Pulmonary artery endothelial cell (primary cell): ENCODE measurements at places on chromosomes 5 and 9. TPM values are rescaled to one million over a fixed set of nuclear protein-coding genes. Genes with fewer than 3 reads are reported as not detected.

DNA sequence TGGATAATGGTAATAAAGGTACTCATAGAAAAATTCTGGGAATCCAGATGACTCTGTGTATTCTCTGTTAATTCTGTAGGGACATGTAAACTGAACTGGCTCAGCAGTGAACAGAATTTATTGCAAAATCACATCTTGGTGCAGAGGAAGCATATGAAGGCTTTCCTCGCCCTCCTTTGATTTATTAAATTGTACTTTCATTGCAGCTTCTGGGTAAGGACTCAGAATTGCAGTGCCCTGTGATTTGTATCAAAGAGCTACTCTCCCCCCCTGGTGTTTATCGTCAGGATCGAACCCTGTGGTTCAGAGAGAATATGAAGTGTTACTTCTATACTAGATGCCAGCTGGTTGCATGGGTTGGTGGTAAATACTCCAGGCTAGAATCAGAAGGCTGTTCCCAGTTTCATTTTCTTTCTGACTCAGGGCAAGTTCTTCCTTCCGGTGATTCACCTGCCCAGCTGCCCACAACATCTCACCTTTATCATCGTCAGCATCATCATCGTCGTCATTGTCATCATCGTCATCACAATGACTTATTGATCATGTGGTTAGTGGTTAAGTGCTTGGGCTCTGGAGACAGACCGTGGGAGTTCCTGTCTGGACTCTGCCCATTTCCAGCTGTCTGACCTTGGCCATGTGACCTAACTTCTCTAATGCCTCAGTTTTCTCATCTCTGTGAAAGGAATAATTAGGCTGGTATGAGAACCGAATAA, 238.8 kb downstream of the ARHGAP26 start:
- DNase-seq = no peak

DNA sequence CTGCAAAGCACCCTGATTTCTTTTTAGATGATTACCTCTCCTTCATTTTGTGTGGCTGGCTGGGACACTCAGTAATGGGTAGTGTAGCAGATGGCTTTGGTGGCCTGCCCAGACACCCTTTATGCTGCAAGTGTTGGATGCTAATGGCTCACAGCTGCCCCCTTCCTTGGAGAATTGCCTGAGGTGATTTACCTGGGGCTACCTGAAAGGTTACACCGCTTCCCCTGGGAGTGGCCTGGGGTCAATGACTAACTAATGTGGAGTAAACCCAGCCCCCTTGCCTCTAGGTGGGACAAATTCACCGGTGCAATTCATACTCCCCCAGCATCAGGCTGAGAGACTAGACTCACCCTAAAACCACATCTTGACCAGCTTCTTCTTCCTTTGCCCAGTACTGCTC, 23.5 kb upstream of the HAND1 start:
- no peak for DNase-seq

The TRPM3 gene
- 0.99 and 2.9 TPM in 2 replicates for total RNA-seq

- DNase-seq = no peak
Observed at GRCh38 chr5:167642779-167643517, 648.5 kb upstream of the WWC1 start.

DNA sequence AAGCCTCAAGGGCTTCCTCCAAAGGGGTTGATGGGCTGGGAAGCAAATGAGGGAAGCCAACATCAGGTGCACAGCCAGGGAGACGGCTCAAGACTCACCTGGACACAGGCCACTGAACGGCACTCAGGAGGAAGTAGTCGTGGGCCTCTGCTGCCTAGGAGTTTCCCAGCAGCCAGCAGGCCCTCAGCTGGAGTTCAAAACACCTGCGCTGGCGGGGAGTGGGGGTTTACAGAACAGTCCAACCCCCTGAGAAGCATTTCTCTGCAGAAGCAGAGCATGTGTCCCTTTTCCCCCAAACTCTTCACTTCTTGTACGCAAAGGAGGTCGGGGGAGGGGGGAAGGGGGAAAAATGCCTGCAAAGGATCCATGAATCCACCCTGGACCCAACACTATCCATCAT, 2.3 kb downstream of the WHRN start:
- DNase-seq = no peak

The PCDHA7 gene
- total RNA-seq = 0.25 and 0.33 TPM in 2 replicates

- no peak for DNase-seq
Observed at GRCh38 chr9:21803649-21804048, 1.2 kb downstream of the MTAP start.

- DNase-seq = no peak
Observed at GRCh38 chr5:179309751-179310320, 35.4 kb downstream of the ADAMTS2 start.

GRCh38 chr9:89360465-89360864, 42.2 kb downstream of the SECISBP2 start:
- no peak for DNase-seq

DNA sequence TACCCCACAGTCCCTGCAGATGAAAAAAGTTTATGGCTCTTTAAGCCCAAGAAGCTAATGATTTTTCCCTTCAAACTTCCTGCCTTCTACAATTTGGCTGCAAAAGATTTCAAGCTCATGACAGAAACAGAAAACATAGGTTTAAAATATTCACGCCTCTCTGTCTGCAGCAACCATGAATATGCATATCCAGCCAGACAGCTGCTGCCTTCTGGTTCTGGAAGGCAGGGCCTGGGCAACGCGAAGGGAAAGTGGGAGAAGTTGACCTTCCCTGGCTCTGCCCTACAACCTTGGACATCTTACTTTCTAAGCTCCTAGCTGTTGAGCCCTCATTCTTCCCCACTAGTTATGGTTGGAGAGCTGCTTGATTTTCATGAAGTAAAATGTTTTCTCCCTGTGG, 64.8 kb upstream of the CLINT1 start:
- DNase-seq = no peak

- no peak for DNase-seq
Observed at GRCh38 chr5:95996904-95997723, 35.5 kb upstream of the ELL2 start.

The TCOF1 gene
- 20.0 and 41.1 TPM in 2 replicates for total RNA-seq

DNA sequence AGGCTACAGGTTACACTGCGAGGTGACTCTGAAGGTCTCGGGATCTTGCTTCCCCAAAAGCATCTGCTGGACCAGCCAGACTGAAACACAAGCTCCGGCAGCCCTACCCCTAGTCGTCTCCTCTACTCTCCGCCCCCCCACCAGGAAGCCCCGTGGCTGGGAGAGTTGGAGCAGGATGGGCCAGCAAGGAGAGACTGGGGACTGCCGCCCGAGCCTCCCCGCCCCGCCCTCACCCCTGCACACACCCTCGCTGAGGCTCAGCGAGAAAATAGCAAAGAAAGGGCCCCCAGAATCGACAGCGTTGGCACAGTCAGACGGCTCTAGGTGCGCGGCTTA, 1.3 kb downstream of the TRIM7 start:
- DNase-seq = no peak

The GABRB2 gene
- total RNA-seq = not detected in 2 replicates

DNA sequence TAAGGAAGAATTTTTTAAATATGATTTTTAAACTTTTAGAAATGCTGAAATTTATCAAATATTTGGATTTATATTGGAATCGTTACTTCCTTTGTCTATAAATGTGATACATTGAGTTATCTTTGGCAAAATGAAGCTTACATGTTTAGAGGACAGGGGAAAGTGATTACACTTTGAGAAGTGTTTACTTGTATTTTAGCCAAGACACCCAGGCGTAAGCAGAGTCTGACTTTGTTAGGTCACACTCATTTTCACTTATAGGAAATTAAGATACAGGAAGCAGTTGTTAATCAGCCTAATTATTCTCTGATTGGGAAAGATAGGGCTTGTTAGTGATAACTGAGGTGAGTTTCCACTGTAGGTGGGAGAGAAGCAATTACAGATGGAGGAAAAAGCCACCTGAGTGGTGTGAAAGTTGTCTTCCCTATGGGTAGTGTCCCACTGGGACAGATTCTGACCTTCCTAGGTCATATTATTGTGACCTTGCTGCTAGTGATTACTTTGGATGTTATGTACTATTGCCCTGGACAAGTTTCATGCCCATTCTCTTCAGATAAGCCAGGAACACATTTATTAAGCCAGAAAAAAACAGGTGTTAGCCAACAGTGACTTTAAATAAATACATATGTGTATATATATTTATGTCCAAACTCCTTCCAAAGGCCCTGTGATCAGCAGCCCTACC, 88.7 kb downstream of the UHRF2 start:
- no peak for DNase-seq

GRCh38 chr9:69485466-69485865, 160.5 kb downstream of the ENTREP1 start:
- no peak for DNase-seq

The GFI1B gene
- total RNA-seq = not detected in 2 replicates

GRCh38 chr5:32165-32564, 59.8 kb upstream of the PLEKHG4B start:
- no peak for DNase-seq

DNA sequence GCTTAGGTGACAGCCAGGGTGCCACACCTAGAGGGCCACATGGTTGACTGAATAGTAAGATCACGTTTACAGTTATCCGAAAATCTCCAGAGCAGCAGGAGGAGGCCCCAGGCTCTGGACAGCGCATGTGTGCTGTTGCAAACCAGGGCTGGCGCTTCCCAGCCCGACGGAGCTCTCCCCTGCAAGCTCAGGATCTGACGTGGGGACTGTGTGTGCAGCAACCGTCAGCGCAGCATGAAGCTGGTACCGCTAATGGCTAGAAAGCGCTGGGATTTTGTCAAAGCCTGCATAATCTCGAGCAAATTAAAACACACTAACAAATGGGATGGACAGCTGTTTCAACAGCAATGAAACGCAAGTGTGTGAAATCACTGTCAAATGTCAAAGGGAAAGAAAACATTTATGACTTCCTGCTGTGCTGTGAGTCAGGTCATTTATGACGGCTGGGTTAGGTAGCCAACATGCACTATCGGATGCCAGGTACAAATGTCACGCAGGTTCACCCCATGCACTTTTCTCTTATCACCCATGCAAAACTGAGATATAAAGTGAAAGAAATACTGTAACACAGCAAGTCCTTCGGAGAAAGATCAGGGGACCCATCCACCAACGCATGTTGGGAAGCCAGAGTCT, 7.5 kb downstream of the SURF4 start:
- no peak for DNase-seq

DNA sequence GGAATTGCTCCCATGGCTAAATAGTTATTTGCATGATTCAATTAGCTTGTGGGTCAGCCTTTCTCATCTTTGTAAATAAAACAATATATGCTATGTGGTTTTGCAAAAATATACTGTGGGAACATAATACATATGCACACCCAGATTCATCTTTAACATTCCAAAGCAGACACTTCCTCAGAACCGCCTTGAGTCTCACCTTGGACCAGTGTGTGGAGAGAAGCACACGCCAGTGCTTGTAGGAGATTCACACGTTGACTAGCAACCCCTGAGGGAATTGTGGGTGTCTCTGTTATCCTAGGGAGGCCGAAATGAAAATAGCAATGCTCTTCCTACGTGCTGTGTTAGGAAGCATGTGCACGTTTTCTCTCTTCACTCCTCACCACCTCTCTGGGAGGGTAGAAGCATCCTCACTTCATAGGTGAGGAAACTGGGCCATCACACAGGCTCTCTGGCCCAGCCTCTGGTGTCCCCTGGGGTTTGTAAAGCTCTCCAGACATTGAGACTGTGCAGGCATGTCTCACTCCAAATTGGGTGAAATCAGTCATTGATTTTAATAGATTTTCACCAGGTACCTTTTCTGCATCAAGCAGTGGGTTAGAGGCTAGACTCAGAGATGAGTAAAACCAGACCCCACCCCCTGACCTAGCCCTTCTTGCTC, 221.7 kb downstream of the PBX3 start:
- no peak for DNase-seq

- no peak for DNase-seq
Observed at GRCh38 chr9:120869360-120869687, 7.7 kb downstream of the PHF19 start.

DNA sequence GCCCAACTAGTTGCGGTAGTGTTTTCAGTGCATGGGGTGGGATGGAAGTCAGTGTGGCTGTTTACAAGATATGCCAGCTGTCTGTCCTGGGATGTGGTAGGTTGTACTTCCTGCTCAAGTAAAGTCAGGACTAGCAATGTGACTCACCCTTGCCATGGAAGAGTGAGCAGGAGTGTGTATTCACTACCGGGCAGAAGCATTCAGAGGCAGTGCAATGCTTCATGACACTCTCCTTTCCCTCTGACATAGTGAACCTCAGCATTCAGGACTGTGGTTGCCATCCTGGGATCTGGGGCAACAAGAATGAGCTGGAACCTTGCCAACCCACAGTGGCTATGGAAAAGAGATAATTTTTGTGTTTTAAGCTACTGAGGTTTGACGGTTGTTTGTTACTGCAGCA, 68.9 kb downstream of the BOD1 start:
- no peak for DNase-seq

DNA sequence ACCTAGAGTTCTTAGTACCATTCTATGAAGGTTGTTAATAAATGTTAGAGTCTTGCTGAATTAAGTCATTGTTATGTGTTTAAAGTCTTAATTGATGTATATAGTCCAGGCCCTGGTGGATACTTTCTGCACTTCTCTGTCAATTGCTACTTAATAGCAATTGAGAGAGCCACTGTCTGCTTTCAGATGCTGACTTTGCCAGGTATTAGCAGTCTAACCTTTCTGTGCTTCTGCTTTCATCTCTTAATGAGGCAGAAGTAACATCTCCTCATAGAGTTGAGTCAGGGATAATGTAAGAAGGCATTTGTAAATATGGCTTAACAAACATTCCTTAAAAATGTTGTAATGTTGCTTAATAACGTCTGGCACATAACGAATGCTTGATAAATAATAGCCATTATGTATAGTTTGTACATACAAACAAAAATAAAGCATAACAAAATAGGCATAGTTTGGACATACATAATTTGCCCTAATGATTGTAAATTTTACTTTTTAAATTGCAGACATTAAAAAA, 28.3 kb downstream of the RASGRF2 start:
- DNase-seq = no peak

- DNase-seq = no peak
Observed at GRCh38 chr5:144024545-144024944, 145.9 kb downstream of the YIPF5 start.

The G3BP1 gene
- 289 and 494 TPM in 2 replicates for total RNA-seq

DNA sequence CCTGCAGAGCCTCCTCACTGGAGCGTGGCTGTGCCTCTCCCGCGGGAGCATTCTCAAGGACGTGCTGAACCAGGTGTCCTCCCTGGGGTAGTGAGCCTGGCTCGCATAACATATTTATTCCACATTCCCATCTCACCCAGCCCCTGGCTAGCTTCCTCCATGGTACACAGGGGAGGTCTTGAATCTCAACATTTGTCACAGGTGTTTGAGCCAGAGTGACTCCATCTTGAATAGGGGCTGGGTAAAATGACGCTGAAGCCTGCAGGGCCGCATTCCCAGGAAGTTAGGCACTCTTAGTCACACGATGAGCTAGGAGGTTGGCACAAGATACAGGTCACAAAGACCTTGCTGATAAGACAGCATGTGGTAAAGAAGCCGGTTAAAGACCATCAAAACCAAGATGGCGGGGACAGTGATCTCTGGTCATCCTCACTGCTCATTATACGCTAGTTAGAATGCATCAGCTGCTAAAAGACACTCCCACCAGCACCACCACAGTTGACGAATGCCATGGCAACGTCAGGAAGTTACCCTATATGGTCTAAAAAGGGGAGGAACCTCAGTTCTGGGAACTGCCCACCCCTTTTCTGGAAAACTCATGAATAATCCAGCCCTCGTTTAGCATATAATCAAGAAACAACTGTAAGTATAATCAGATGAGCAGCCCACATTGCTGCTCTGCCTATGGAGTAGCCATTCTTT, 273.8 kb upstream of the IRX4 start:
- DNase-seq = no peak
